ENCODE measurements at places on chromosomes 5 and 9.

DNA sequence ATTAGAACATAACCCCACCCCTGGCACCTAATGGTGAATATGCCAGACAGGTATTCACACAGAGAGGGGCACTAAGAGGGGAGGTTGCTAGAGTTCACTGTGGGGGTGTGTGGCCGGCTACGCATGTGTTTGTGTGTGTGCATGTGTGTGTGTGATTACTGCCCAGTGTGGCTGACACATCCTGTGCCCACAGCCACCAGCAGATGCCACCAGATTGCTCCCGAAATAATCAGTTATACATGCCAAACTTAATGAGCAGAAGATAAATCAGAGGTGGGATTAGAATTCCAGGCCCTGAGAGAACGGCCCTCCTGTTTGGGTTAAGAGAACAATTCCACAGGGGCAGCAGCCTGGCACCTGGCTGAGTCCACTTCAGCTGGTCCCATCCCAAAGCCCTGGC, 91.8 kb upstream of the TBCA start:
- DNase-seq = no peak

GRCh38 chr9:98573749-98574278, 134.9 kb downstream of the GABBR2 start:
- no peak for DNase-seq

DNA sequence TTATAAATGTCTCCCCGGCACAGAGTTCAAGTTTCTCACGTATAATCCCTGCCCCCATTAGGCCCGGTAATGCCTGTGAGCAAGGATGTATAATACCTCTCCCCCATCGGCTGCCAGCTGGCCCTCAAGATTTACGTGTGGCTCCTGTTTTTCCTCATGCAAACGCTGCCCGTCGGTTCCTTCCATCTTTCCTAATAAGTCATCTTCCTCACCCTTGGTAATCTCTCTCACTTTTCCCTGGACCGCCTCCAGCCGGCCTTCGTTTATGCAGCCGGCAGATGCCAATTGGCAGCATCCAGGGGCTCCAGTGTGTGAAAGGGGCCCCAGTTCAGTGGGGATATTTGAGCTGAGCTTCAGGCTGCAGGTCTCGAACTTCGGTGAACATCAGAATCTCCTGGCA, 86.5 kb upstream of the NEURL1B start:
- no peak for DNase-seq

DNA sequence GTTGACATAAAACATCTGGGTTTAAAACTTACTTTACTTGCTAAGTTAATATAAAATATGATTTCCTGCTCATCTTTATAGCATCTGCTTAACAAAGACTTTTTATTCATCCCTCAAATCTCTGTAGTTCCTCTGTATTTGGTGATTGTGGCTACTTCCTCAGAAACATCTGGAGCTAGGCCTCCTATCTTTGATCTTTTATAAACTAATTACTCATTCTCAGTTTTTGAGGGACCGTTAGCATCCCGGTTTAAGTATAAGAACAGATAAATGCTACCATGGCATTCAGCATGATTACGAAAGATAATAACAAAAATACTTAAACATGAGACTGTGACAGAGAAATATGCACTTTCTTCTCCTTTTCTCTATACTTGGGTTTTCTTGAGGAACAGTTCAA, 85.3 kb downstream of the SLC38A9 start:
- DNase-seq = no peak

DNA sequence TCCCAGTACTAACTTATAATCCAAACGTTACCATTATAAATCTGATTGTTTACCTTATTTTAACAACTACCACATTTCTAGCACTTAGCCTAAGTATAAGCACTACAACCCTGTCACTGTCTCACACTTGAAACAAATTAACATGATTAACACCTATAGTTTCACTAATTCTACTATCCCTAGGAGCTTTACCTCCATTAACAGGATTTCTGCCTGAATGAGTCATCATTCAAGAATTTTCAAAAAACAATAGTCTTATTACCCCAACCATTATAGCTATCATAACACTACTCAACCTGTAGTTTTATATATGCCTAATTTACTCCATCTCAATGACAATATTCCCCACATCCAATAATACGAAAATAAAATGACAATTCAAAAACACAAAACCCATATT, 89.6 kb downstream of the INSL6 start:
- DNase-seq = no peak

DNA sequence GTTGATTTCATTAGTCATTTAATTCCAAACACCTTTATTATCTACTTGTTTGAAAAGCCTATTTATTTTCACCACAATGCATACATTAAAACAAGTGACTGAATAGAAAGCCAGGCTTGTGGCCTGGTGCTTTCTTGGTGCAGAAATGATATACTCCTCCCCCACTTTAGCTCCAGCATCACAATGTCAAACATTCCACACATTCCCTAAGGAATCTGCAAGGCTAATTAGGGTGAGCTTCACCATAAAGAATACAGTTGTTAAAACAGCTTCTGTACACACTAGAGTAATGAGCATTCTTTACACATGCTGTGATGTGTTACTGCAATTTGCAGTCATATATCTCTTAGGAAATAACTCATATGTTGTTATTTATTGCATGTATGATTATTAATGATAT, 705.7 kb downstream of the CETN3 start:
- DNase-seq = no peak

DNA sequence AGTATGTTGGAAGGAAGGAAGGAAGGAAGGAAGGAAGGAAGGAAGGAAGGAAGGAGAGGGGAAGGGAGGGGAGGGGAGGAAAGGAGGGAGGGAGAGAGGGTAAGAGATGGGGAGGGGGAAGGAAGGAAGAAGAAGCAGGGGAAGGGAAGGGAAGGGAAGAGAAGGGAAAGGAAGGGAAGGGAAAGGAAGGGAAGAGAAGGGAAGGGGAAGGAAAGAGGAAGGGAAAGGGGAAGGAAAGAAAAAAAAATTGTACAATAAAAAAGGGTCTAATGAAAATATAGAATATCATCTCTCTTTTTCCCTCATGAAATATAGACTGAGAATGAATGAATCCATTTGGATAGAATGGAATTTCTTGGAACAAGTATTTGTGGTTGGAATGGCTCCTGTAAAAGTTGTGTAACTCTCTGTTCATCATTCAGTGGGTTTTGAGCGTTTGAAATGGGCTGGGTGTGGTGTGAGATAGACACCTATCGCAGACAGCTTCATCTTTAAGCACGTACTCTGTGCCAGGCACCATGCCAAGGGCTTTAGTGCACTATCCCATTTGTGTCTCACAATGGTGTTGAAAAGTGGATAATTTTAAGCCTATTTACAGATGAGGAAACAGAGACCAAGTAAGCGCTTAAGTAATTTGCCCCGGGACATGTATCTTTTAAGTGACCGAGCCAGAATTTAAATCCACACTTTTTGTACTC, 11.6 kb upstream of the PAPPA start:
- DNase-seq = no peak

DNA sequence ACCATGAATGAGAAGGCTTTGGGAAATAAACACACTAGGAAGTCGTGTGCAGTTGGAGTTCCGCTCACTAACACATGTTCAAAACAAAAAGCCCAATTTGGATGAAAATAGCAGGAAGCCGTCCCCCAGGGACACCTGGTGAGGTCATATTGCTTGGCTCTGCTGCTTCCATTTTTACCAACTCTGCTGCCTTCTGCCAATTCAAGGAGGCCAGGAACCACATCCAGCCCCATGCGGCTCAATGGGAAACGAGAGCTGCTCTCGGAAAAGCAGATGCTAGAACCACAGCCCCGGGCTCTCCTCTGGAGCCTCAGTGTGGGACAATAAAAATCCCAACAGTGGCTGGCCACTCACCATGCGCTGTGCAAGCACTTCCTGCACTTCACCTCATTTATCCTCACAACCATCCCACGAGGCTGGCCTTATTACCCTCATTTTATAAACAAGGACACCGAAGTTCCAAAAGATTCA, 13.4 kb downstream of the ADAM19 start:
- DNase-seq = no peak

DNA sequence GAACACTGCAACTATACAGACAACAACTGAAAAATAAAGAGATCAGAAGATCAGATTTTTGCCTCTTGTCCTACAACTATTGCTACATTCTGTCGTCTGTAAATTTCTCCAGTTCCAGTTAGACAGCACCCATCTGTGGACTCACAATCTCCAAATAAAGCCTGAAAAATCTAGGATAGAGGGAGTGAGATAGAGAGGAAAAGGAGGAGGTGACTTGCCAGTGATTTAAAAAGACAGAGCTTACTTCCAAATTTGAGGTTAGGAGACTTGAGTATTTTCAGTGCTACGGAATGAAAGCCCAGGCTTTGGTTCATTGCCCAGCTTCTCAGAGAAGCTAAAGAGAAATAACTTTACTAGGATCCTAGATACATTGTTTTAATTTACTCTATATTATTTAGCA, 63.6 kb downstream of the PTCD2 start:
- no peak for DNase-seq

GRCh38 chr5:95917207-95917606, 44.4 kb downstream of the ELL2 start:
- no peak for DNase-seq

DNA sequence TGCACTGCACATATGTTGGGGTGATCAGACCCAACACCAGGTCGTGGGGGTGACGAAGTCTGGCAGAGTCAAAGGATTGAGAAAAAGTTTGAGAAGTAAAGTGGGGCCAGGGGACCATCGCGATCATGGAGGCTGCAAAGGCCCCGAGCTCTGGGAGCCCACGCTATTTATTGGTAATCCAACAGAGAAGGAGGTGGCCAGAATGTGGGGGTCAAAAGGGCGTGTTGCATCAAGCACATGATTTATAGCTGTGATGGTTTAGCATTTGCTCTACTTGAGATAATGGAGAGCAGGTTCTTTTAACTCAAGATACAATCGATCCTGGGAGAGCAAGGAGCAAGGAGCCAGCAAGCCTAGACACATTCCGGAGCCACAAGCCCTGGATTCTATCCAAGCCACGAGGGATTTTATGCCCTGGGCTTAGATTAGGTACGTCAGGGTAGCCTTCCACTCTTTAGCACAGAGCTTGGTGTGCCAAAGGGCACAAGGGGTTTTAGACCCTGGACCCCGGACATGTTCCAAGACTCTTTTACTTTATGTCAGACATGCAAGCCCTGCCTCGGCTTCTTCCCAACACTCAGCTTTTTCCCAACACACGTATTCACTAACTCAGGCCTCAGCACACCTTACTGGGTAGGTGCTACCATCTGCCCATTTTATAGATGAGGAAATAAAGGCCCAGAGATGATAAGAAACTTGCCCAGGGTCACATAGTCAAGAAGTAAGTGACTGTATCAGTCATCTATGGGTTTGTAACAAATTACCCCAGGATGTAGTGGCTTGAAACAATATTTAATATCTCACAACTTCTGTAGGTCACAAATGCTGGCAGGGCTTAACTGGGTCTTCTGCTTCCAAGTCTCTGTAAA, 39.5 kb downstream of the NSUN2 start:
- DNase-seq = no peak

DNA sequence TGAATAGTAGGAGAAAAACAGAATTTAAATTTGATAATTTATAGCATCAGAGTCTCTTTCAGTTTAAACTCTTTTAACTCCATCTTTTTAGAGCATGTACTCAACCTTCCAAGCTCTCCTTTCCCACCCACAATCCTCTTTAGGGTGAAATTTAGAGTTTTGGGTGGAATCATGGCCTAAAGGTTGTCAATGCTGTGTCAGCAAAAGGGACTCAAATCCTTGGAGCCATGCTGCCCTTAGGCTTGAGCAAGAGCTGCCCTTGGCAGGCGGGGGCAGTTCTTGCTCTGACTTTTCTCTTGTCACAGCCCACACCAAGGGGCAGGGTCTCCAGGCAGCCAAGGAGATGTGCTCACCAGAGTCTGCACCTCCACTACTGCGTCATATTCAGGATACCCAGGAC, 102.4 kb downstream of the MTX3 start:
- no peak for DNase-seq

DNA sequence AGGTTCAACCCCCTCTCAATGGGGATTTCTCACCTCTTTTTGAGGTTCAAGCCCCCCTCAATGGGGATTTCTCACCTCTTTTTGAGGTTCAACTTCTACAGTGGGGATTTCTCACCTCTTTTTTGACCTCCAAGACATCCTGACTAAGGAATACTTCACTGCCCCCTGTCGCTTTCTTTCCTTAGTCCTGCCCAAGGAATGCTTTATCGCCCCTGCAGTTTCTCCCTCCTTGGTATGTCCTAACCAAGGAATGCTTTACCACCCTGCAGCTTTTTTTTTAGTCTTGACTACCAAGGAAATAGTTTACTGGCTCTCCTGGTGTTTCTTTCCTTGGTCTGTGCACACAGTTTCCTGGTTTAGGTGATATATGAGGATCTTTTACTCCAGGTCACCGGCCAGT, 9.6 kb upstream of the IRGM start:
- DNase-seq = no peak

DNA sequence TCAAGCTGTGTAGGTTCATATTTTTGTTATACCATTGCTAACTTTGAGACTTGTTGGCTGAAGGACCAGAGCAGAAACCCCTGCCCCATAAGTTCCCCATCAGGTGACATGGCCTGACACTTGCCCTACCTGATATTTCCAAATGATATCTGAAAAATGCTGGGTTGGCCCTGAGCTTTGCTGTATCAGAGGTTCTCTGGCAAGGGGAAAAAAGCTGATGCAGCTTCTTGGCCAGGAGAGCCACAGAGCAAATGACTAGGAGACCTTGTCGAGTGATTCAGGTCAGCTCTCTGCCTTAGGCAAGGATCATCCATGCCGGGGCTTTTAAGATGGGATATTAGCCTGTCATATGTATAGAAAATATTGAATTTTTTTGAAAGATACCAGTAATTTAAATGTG, 2.9 kb upstream of the MEGF9 start:
- no peak for DNase-seq

- DNase-seq = no peak
These were observed 53.1 kb downstream of the SYK start for GRCh38 chr9:90854637-90855175.

DNA sequence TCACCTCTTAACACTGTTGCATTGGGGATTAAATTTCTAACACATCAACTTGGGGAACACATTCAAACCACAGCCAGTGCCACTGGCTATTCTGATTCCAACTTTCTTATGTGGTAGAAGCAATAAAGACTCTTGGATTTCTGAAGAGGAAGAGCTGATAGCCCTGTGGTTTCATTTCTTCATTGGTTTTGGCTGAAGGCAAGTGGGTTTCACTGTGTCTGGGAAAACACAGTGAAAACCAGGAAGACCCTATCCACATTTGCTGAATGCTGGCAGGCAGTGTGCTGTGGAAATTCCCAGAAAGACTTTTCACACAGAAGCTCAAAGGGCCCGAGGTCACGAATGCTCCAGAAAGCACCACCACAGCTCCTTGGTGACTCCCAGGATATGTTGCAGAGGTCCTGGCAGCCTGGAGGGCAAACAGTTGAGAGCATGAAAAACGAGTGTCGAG, 67.1 kb downstream of the DAPK1 start:
- DNase-seq = no peak

GRCh38 chr5:112820246-112820645, 40.8 kb upstream of the SRP19 start:
- DNase-seq = no peak

- DNase-seq = no peak
These were observed 18.4 kb downstream of the AGXT2 start for GRCh38 chr5:35029333-35029732.

DNA sequence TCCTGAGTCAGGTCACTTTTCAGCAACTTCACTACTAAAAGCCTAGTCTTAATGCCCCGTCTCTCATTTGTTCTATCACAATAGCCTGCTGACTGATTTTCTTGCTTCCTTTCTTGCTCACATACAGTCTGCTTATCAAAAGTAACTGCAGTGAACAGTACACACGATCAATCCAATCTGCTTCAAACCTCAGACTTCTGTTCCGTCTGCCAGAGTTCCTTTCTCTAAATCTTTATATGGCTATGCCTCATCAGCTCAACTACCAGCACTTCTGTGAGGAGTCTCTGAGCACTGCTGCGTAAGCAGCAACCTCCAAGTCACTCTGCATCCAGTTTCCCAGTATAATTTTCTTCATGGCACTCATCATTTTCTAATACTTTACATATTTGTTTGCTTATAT, 34.8 kb upstream of the PUM3 start:
- DNase-seq = no peak

Measured in GM12892 (cell line).